ENCODE measurements at places on chromosomes 16 and 17. TPM values are rescaled to one million over a fixed set of nuclear protein-coding genes. Genes with fewer than 3 reads are reported as not detected.

DNA sequence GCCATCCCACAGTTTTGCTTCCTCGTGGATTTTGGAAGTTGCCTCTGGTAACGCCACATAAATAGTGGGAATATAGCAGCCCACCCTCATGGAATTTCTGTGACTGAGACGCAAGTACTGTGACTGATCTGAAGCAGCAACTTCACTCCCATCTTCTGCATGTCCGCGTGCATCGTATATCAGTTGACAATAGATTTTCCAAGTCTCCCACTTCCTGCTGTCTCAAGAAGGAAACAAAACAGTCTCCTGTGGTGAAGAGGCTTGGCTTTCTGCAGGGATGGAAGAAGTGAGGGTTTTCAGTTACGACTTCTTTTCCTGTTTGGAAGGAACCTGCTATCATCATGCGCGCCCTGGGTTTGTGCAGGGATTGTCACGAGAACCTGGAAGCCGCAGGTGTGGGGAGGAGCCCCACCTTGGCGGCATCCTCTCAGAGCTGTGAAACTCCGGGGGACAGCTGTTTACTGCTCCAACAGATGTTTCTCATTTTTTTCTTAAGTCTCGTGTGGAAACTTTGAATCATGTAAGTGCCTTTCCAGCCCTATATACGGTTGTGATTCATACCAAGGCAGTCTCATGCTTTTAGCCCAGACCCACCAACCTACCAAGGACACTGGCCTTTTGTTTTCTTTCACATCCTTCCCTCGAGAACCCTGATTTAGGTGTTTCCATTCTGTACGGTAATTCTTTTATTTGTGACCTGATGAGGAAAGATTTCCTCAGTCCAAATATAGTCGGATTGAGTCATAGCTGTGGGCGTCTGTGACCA lies 57.5 kb downstream of the WIPI1 start:
- no peak for DNase-seq

DNA sequence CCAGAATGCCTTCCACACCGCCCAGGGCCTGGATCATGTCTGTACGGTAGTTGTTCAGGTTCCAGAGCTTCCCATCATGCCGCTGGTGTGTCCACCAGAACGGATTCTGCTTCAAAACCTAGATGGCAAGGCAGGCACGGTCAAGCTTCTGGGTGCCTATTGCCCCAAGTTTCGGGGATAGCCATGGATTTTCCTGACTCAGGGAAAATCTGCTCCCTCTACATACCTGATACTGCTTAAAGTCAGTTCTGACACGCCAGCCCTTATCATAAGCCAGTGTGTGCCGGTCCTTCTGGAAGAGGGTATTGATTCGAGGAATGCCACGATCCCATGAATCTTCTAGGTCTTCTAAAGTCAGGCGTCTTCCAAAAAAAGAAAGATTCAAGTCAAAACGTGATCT lies 11.4 kb upstream of the RILP start:
- no peak for DNase-seq

- no peak for DNase-seq
Measured at GRCh38 chr16:57387598-57388354, 15.5 kb downstream of the CX3CL1 start.

KRT222 gene
- total RNA-seq, result 8.0 TPM
